ENCODE measurements at places on chromosomes 12 and 14.

DNA sequence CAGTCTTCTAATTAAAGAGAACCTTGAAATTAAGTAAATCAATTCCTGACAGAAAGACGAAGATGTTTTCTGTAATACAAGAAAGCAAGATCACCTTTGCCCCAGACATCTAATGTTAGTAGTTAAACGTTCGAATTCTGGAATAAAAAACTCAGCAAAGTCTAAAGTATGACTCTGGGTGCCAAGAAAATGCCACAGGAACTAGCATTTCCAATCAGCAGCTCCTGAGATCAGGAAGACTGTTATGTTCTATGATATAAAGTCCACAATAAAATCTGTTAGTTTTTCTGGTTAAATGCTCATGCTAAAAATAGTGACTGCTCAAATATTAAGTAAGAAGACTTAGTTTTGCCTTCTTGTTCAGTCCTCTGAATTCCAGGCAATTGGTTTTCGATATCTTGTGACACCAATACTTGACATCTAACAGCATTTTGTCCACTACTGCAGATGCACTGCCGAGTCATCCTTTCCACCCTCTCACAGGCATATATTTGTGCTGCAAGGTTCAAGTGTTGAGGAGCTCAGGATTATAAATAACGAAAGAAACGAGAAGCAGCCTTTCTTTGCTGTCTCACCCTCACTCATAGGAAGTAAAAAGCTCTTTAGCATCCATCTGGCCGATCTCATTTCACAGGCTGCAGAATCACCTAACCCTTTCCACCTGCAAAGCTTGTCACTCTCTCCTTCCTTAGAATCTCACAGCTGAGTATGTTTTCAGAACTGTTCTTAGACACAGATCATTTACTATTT lies 32.0 kb downstream of the SSH1 start:
- no peak overlapping the region for H3K27ac ChIP-seq
- DNase-seq = no peak
- peaks cover 4% of the 10 kb centered on the region for H3K36me3 ChIP-seq
- H3K4me1 ChIP-seq = peaks cover 31% of the 10 kb centered on the region
- no peaks in the 10 kb centered on the region for H3K27me3 ChIP-seq

DNA sequence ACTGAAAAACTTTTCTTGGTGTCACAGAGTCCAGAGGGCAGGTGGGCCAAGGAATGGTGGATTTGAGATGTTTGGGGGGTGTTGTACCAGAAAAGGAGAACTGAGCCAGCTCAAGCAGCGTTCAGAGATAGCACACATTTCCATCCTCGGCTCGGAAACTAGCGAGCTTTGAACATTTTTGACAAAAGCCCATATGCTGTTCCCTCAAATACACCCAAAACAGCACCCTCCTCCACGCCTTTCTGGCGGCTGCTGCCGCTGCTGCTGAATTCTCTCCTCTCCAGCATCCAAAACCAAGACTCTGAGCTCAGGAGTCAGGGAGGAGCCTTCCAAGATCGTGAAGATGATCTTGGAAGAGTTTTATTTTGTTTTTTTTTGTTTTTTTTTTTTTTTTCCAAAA lies 961 bp downstream of the SRRM4 start:
- no peak for DNase-seq
- no peak overlapping the region for H3K27ac ChIP-seq
- no peak overlapping the region for H3K4me3 ChIP-seq
- H3K36me3 ChIP-seq = no peaks in the 10 kb centered on the region

DNA sequence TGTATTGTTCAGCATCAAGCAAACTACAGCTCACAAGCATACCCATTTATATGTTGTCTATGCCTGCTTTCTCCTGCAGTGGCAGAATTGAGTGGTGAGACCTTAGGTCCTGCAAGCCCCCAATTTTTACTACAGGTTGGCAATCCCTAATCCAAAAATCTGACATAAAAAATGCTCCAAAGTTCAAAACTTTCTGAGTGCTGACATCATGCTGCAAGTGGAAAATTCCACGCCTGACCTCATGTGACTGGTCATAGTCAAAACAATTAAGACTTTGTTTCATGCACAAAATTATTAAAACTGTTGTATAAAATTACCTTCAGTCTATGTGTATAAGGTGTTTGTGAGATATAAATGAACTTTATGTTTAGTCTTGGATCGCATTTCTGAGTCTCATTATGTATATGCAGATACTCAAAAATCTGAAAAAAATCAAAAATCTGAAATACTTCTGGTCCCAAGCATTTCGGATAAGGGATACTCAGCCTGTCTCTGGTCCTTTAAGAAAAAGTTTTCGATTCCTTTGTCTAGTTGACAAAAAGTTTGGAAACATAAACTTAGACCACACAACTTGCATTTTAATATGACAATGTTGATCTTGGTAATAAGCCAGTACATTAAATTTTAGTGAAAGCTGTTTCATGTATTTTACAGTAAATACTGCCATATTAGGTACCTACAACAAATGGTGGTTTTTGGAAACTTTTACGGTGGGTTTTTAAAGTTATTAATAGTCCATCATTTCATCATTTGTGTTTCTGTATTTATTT lies 81.5 kb downstream of the AEBP2 start:
- H3K4me1 ChIP-seq = no peaks in the 10 kb centered on the region
- no peak overlapping the region for H3K27ac ChIP-seq
- no peaks in the 10 kb centered on the region for H3K27me3 ChIP-seq
- no peak overlapping the region for H3K4me3 ChIP-seq
- DNase-seq = no peak
- H3K36me3 ChIP-seq = peaks cover 6% of the 10 kb centered on the region

- H3K4me3 ChIP-seq = no peak overlapping the region
- no peak for DNase-seq
- peaks cover 10% of the 10 kb centered on the region for H3K4me1 ChIP-seq
- no peak overlapping the region for H3K27ac ChIP-seq
- H3K27me3 ChIP-seq = peaks cover 32% of the 10 kb centered on the region
Observed at GRCh38 chr12:98924-99352, 32.4 kb downstream of the IQSEC3 start.

GRCh38 chr12:92570056-92570753 lies 132.6 kb upstream of the PLEKHG7 start:
- H3K27ac ChIP-seq = no peak overlapping the region
- peak; percentile 76 for DNase-seq
- no peaks in the 10 kb centered on the region for H3K27me3 ChIP-seq
- H3K4me3 ChIP-seq = no peak overlapping the region

GRCh38 chr12:124609041-124609989 lies 41.9 kb upstream of the NCOR2 start:
- peak; percentile 63 for DNase-seq
- peaks cover 26% of the 10 kb centered on the region for H3K4me1 ChIP-seq
- H3K27ac ChIP-seq = peak overlapping the region; percentile 60
- H3K27me3 ChIP-seq = peaks cover 9% of the 10 kb centered on the region
- H3K36me3 ChIP-seq = no peaks in the 10 kb centered on the region

- H3K27ac ChIP-seq = peak overlapping the region; percentile 99
- H3K36me3 ChIP-seq = no peaks in the 10 kb centered on the region
- peak overlapping the region; percentile 98 for H3K4me3 ChIP-seq
- no peak for DNase-seq
- H3K4me1 ChIP-seq = peaks cover 71% of the 10 kb centered on the region
- H3K27me3 ChIP-seq = no peaks in the 10 kb centered on the region
Observed at GRCh38 chr12:6942331-6942665, 1.3 kb upstream of the RNU7-1 start.

Data from naive B cell (primary cell).